ENCODE measurements at places on chromosomes 4 and X.

- no peak for DNase-seq
Observed at GRCh38 chrX:109312757-109313156, 169.1 kb downstream of the GUCY2F start.

DNA sequence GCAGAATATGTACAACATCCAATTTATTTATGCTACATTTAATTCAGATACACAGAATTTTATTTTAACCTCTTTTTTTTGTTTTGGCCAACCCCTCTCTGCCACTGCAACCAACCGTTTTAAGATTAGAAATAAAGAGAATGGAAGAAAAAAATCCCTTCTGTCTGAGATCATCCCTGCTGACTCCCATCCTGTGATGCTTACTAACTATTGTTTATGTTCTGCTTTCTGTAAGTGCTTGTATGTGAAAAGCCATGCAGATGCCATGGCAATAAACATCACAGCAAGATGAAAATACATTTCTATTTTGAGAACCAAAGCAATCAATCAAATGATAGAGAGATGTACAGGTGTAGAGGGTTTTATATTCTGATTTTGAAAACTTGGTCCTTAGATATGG, 70.1 kb downstream of the GABRB1 start:
- DNase-seq = no peak

DNA sequence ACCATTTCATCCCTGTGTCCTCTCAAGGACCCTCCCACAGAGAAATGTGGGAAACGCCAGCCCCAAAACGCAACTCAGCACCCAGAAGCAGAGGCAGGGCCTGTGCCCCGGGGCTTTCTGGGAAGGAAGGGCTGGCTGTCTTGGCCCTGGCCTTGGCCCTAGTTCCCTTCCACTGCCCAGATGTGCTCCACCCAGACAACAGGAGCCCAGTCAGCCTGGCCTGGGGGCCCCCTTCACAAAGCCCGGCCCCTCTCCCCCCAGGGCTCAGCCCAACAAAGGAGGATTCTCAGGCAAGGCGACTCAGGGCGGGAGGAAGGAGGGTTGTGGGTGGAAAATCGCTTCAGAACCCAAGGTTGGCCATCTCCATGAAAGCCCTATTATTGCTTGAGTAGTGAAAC, 82.5 kb downstream of the PJA1 start:
- DNase-seq = no peak

- DNase-seq = no peak
Observed at GRCh38 chr4:123673971-123674370, 277.4 kb downstream of the SPRY1 start.

DNA sequence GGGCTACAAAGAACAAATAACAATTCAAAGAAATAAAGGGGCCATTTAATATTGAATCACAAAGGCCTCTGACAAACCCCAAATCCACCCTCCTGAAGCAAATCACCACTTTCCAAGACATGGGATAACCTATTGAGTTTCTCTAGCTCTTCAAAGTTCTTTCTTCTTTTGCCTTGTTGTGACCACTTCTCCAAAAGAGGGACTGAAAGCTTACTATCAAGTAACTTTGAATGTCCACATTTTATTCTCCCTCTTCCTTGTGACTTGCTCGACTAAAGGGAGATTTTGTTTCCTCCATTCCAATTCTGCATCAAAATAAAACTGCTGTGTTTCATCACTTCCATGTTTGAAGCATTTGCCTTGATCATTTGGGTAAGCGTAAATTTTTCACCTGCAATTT, 166.6 kb upstream of the SLC7A11 start:
- DNase-seq = no peak

DNA sequence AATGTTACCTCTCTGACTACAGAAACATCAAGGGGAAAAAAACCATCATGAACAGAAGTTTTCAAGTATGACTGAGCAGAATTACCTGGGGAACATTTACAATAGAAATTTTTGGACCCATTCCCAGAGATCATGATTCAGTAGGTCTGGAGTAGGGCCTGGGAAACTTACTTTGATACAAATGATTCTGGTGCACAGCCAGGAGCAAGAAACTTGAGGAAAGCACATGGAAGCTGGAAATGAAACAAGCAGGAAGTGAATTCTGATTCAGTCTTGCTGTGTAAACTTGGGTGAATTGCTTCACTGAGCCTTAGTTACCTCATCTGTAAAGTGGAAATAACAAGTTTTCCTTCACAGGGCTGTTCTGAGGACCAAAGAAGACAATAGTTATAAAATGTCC, 192.5 kb upstream of the TAPT1 start:
- no peak for DNase-seq

- DNase-seq = no peak
Observed at GRCh38 chr4:57490520-57491255, 380.5 kb upstream of the IGFBP7 start.

- no peak for DNase-seq
Observed at GRCh38 chrX:148523303-148524080, 23.1 kb downstream of the AFF2 start.

- no peak for DNase-seq
Observed at GRCh38 chr4:37816006-37816405, 10.5 kb upstream of the PGM2 start.

GRCh38 chrX:46683048-46683447, 75.9 kb downstream of the SLC9A7 start:
- DNase-seq = no peak

DNA sequence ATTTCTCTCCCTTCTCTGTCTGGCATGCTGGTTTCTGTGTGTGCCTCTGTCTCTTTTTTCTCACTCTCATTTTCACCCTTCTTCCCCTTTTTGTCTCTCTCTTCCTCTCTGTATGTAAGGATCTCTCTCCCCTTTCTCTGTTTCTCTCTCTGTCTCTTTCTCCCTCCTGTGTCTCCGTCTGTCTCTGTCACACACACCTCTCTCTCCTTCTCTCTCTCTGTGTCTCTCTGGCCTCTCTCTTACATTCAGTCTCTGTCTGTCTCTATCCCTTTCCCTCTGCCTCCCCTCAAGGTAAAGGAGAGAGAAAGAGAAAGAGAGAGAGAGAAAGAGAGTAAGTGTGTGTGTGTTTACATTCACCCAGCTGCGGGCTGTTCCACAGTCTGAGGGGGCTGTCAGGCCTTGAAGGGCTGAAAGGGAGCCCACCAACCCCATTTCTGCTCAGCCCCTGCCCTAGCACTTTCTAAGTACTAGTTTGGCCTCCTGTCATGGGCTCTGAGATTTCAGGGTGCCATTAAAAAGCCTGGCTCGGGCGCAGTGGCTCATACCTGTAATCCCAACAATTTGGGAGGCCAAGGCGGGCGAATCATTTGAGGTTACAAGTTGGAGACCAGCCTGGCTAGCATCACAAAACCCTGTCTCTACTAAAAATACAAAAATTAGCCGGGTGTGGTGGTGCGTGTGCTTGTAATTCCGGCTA, 9.6 kb upstream of the TSPYL2 start:
- DNase-seq = no peak

GRCh38 chr4:187158003-187158402, 434.3 kb upstream of the FAT1 start:
- DNase-seq = no peak

GRCh38 chrX:130916636-130917422, 13.8 kb upstream of the ENOX2 start:
- no peak for DNase-seq

DNA sequence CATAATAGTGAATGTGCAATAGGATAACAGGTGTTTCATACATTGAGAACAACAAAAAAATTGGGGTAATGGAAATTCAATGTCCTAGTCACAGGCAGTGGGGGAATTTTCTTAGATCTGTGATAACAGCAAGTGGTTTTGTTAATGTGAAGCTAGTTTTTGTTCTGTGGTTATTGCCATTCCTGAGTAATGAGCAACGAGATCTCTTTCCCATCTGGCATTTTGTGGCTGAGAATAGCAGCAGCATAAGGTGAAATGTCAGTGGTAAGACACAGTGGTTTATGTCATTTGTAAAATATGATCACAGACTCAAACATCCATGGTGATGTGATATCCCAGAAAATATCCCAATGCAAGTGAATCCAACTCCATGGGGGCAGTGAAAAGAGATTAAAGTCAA, 497.5 kb downstream of the KCNIP4 start:
- DNase-seq = no peak

DNA sequence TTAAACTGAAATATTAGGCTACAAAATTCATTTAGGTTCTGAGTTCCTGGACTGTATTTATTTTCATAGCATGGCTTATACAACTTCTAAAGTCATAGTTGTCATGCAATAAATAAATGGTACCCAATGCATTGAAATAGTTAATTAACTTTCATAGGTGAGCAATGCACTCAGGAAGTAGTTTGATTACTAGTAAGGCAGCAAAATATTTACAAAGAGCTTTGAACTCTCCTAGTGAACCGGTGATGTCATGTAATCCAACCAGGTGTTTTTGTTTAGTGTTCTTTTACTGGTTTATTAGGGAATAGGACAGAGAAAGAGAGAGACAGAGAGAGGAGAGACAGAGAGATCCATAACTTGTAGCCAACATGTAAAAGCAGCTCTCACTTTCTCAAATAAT, 228.6 kb upstream of the CTSO start:
- DNase-seq = no peak

- DNase-seq = no peak
Observed at GRCh38 chr4:123893011-123893981, 496.7 kb downstream of the SPRY1 start.

- no peak for DNase-seq
Observed at GRCh38 chr4:132691668-132692067, 457.4 kb upstream of the PCDH10 start.

GRCh38 chr4:174349156-174349555, 65.4 kb downstream of the CEP44 start:
- DNase-seq = no peak

GRCh38 chr4:8694651-8695151, 102.1 kb downstream of the CPZ start:
- no peak for DNase-seq

GRCh38 chr4:174047363-174047762, 236.1 kb downstream of the FBXO8 start:
- no peak for DNase-seq

DNA sequence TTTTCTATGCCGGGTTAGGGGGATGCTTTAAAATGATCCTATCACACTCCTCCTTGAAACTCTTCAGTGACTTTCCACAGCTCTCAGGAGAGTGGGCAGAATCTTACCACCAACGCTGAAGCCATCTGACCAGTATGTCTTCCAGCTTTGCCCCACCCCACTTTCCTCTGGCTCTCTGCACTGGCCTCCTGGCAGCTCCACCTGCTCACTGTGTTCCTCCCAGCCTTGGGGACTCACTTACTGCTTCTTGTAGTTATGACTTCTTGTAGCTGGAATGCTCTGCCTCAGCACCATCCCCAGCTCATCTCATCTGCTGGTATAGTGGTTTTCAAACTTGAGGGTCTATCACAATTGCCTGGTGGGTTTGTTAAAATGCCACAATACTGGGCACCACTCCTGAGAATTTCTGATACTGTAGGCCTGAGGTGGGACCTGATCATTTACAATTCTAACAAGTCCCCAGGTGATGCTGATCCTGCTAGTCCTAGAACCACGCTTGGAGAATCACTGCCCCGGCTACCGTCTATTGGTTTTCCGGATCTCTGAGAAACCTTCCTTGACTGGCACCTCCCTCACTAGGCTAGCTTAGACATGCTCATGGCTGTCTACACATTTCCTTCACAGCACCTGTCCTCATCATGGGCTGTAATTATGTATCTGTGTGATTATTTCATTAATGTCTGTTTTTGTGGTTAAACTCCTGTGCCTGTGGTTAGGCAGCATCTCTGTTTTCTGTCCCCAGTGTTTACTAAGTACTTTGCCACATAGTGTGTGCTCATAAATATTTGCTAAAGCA, 152.2 kb downstream of the MGST2 start:
- no peak for DNase-seq

- DNase-seq = no peak
Observed at GRCh38 chrX:115177932-115178331, 11.3 kb upstream of the RBMXL3 start.

GRCh38 chrX:27309406-27309805, 153.7 kb downstream of the PPP4R3C start:
- DNase-seq = no peak

GRCh38 chrX:85004255-85004654, 578 bp downstream of the APOOL start:
- DNase-seq = no peak

GRCh38 chr4:40196724-40197281, at the start of gene RHOH:
RHOH (plus strand) TSS chr4:40197031; CDS start chr4:40243387, 46,356 bp downstream.
- DNase-seq = no peak

GRCh38 chrX:68072041-68072440, 361.3 kb downstream of the OPHN1 start:
- no peak for DNase-seq

DNA sequence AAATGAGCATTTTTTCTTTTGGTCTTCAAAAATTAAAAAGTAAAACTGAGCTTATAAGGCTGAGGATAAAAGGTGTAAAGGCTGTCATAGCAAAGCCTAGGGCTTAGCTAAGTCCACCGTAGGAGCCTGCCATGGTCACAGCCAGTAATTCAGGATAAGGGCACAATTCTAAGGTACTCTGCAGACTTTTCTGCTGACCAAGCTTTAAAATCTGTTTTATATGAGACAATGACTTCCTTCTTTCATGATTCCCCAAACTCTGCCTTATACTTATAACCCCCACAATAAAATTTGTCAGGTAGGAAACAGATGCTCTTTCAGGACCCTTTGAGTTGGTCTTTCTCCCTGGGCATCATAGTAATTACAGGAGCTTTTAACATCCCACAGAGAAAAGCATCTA, 138.5 kb downstream of the COL4A6 start:
- no peak for DNase-seq

DNA sequence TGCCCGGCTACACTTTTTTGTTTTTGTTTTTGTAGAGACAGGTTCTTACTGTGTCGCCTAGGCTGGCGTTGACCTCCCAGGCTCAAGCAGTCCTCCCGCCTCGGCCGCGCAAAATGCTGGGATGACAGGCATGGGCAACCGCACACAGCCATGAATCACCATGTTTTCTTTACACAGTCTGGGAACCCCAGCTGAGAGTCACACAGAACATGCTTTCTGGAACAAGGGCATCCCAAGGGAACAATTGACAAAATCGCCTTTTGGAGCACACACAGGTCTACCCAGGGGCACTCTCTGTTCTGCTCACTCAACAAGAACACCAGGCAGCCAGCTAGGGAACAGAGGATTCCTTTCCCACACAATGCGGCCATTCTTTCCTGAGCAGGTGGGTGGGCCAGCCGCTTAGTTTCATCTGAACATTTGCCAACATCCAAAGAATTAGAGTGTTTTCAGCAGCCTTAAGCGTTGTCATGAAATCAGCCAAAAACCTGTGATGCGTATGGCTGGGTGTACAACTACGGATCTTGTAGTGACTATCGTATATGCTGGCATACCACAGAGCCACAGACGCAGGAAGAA, 15.7 kb downstream of the PRKX start:
- DNase-seq = no peak

DNA sequence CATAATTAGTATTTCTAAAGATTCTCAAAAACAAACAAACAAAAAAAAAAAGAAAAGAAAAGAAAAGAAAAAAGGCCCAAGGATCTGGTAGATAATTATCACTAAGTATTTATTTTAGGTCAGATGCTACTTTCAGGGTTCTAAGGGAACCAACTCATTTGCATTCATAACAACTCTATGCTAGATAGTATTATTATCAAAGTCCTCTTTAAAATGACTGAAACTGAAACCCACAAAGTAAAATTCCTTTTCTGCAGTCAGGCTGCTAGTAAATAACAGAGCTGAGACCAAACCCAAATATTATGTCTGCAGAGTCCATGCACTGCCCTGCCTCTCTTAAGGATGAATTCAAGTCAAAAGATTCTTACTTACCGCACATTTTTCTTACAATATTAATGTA, 38.3 kb upstream of the MAPK10 start:
- DNase-seq = no peak
